ENCODE measurements at places on chromosomes 4 and X.
A peak's percentile ranks its signal among the peaks of the same experiment; 100 is the strongest.

GRCh38 chrX:4805502-4805901, 1092.1 kb upstream of the PRKX start:
- DNase-seq: no peak

DNA sequence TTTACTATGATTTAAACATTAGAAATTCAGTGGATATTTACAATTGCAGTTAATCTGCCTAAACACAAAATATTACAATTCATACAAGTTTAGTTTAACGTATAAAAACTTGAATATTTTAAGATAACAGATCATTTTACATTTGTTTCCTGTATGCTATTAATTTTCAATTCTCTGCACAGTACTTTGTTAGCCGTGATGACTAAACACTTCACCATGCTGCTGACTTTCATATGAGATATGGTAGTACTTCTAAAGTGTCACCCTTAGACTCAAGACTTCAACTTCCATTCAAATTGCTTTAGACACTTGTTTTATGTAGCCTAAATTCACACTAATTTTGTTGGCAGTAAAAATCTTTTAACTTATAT, 1646.4 kb upstream of the ADGRL3 start:
- DNase-seq: peak; percentile 11

- no peak for DNase-seq
These were observed 12.5 kb downstream of the ABLIM2 start for GRCh38 chr4:8146157-8146556.

GRCh38 chr4:82367438-82368097, 6.2 kb downstream of the HNRNPD start:
- DNase-seq: no peak

DNA sequence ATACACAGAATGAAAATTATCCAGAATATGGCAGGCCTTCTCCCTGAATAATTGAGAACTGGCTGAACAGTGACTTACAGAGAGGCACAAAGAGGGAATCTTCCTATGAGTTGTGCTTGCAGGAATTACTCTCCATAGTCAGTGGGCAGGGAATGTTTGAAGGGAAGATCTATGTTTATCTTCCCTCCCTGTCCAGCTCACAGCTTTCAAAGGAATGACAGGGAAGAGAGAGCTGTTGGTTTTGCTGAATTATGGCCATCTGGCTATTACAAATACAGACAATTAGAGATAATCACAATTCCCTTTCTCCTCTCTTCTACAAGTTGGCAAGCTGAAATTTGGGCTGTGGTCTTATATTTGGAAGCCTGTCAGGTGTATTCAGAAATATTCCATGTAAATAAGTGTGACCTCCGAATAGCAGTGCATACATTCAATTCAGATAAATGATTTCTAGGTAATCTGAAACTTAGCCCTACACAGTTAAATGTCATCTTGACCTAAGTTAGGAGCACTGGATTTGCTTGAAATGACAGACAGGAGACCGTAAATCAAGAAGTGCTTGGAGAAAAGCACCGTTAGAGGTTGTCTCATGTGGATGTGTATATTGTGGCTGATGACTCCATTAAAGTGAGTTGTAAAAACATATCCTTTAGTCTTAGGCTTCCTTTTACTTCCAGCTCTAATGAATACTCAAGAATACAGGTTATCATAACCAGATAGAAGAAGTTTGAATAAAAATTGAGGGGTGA, 136.8 kb downstream of the C4orf33 start:
- no peak for DNase-seq

GRCh38 chrX:17525266-17525665, 150.3 kb downstream of the NHS start:
- no peak for DNase-seq

DNA sequence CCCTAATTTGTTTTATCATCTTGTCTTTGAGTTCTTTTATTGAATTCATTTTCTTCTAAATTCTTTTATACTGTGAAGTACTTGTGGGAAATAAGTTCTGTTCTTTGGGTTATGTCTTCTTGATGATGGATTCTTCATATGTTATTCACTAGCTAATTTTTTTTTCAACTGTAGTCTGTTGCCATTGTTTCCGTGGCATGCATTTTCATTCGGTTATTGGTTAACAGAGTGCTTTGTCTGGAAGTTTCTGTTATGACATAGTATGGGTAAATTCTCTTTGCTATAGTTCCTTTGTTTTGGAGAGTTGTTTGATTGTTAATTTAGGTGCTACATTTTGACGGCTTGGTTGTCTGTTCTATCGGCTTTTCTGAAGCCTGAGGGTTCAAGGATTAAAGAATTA, 184.9 kb upstream of the AADAT start:
- DNase-seq: no peak

- no peak for DNase-seq
These were observed 62.5 kb downstream of the RGS12 start for GRCh38 chr4:3355266-3355748.

- no peak for DNase-seq
These were observed 34.2 kb downstream of the MMRN1 start for GRCh38 chr4:89928838-89929237.

DNA sequence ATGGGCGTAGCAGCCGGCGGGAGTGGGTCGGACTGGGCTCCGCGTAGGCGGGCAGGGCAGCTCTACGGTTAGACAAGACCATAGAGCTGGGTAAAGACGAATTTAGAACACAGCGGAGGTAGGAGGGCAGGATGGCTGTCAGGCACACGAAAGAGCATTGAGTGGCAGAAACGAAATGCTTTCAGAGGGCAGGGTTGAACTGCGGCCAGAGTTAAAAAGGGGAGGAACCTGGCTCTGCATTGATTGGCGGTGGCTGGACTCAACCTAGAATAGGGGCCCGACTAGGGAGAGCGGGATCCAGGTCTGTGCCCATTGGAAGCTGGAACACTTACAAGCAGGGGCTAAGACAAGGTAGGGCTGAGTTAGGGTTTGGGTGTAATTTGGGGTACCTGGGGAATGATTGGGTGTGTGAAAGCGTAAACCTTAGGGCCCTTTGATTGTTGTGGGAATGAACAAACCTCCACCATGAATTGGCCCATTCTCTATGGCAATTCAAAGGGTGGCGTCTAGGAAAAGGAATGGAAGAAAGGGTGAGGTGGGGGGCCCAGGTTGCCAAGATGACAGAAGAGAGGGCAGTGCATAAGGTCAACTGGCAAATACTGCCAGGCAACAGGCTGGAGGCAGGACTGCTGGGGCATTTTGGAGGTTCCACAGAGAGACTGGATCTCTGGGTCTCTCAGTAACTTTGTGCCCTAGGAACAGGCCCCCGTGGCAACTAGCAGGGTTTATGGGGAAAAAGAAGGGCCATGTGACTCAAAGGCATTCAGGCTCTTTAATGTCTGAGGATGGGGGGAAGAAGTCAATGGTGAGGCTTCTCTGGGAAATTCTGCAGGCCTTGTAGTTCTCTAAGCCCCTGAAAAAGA, 911 bp upstream of the ELK1 start:
- DNase-seq: no peak
